Iris pigment epithelial cell (primary cell): ENCODE measurements at places on chromosomes 16 and 17.

DNA sequence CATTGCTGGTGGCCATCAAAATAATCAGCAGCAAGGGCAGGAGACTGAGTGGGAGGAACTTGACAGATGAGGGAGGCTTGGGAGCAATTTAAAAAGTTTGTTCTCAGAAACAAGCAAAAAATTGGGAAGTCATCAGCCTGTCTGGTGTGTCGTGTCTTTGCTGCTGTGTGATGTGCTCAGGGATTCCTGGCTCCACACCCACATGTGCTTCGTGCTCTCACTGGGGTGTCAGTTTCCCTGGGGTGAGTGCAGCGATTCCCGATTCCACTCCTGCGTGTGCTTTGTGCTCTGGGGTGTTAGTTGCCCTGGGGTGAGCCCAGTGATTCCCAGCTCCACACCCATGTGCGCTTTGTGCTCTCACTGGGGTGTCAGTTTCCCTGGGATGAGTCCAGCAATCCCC is 228.1 kb downstream of the SNX29 start:
- DNase-seq = no peak

GRCh38 chr16:49054606-49055005 is 227.0 kb downstream of the CBLN1 start:
- no peak for DNase-seq

DNA sequence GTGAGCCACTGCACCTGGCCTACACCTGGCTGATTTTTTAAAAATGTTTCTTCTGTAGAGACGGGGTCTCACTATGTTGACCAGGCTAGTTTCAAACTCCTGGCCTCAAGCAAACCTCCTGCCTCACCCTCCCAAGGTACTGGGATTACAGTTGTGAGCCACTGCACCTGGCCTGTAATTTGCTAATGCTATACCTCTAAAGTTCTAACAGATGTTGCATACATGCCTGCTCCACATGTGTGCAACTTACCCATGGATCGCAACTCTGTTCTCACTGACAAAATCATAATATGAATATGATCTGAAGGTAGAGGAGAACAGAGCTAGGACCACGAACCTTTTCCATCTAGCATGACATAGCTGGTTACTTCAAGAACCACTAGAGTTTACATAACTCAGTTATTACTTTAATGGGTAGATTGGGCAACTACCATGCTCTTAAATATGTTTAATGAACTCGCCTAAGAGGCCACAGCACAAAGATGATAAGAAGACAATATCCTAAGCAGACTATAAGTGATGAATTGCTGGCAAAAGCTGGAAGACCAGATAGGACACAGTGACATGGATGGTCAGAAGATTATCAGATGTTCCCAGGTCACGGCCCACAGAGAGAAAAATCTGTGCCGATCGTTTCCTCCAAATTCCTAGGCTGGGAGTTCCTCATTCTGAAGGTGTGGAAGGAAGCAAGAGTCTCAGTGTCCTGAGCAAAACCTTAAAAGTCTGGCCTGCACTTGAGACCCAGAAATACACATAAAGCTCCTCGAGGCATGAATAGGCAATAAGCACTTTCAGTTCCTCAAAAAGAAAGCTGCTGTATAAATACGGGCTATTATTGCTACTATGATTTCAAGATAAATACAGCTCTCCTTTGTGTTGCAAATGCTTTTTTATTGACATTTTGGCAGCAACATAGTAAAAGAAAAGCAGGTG is 53.6 kb upstream of the ICAM2 start:
- no peak for DNase-seq

DNA sequence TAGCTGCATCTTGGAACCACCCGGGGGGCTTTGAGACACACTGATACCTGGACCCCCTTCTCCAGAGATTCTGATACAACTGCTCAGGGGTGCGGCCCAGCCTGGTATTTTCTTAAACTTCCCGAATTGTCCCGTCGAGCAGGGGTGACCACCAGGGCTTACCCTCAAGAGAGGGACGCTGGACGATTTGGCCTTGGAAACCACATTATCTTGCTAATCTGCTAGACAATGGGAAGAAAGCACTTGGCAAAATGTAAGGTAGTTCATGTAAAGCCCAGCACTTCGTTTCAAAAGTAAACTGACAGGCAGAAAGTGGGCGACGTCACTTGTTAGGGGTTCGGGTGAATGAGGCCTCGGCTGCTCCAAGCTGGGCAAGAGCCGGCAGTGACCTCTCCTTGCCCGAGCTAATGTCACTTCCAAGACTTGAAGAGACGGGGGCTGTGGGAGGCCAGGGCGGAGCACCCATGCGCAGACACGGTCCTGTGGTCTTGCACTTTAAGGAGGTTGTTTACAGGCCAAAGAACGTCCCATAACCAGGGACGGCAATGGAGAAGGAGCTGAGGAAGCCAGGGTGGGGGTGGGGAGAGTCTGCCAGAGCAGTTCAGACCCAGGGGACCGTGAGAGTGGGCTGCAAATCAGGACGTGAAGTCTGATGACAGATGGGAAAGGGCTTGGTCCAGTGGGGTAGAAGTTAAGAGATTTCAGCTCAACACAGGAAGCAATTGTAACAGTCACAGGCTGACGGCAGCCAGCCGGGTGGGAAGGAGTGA is 152.7 kb upstream of the GSE1 start:
- DNase-seq = peak; percentile 15

DNA sequence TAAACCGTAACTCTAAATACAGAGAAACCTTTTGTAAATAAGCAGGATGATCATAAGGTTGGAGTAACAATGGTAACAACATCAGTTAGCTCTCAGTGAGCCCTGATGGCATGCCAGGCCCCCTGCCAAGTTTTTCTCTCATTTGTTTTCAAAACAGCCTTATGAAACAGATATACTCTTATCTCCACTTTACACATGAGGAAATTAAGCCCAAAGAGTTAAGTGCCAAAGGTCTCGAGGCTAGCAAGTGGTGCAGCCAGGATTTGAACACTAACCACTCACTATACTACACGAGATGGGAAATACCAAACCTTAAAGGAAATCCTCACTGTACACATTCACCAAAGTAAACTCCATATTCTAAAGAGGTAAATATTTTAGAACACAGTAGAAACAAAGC is 15.0 kb downstream of the USP31 start:
- DNase-seq = peak; percentile 63

DNA sequence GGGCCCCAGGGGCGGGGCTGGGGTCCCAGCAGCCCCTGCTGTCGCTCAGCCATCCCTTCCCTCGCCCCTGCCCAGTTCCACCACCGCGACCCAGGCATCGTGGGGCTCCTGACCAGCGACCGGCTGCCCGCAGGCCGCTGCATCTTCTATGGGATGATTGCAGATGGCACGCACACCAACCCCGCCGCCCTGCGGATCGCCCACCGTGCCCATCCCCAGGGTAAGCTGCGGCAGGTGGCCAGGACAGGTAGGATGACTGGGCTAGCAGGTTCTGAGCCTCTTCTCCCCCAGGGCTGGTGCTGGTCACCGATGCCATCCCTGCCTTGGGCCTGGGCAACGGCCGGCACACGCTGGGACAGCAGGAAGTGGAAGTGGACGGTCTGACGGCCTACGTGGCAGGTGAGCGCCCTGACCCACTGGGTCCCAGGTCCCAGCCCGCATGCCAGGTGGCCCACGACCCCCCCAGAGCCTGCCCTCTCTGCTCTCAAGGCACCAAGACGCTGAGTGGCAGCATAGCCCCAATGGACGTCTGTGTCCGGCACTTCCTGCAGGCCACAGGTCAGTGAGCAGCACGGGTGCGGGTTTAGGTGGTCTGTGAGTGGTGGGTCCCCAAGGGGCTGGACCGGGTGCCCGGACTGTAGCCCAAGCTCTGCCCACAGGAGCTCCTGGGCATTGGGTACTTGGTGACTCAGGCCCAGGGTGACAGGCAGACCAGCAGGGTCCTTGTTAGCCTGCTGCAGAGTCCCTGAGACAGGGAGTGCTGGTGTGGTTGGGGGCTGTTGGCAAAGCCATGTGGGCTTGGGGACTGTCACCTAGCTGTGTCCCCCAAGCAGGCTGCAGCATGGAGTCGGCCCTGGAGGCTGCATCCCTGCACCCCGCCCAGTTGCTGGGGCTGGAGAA is 2.8 kb downstream of the CEMP1 start:
- DNase-seq = no peak

- no peak for DNase-seq
Measured at GRCh38 chr17:3974980-3975379, 10.7 kb upstream of the ATP2A3 start.

- DNase-seq = no peak
Measured at GRCh38 chr16:13441675-13442074, 478.3 kb upstream of the ERCC4 start.

- no peak for DNase-seq
Measured at GRCh38 chr16:30122604-30123160, 338 bp downstream of the MAPK3 start.

DNA sequence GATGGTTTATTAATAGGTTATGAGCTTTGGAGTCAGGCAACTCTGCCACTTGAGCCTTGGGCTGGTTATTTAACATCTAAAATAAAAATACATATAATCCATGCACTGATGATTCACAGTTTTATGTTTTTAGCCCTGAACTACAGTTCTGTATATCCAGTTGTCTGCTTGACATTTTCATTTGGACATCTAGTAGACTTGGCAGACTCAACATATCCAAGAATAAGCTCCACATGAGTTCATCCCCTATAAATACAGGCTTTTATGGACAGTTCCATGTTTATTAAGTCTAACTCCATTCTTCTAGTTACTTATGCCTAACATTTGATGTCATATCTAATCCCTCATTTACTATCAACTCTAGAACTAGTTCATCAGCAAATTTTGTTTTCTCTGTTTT is 174.2 kb downstream of the KIF2B start:
- no peak for DNase-seq

GRCh38 chr16:28603381-28604185 is 6.3 kb downstream of the SULT1A1 start:
- no peak for DNase-seq

DNA sequence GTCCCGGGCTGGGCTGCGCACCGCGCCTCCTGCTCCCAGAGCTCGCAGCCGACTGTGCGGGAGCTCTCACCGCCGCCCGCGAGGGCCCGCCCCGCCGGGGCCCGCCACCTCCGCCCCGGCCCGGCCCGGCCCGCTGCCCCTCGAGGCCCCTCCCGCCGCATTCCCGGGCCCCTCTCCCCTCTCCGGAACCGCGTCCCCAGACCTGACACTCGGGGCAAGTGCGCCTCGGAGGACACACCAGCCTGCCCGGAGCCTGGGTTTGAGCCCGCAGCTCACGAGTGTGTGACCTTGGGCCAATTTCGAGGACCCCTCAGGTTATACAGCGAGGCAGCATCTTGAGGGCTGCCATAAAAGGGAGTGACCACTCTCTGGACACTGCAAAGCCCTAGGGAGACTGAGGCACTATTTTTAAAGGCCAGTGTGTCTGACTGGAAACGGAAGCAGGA is 2.0 kb upstream of the GRIN2C start:
- DNase-seq = no peak

- DNase-seq = no peak
Measured at GRCh38 chr17:62676952-62677596, 49.6 kb downstream of the MRC2 start.

GRCh38 chr17:42803074-42803883 is 4.6 kb downstream of the CNTD1 start:
- peak; percentile 66 for DNase-seq

GRCh38 chr17:78110363-78111015 is 18.1 kb downstream of the TMC6 start:
- no peak for DNase-seq

DNA sequence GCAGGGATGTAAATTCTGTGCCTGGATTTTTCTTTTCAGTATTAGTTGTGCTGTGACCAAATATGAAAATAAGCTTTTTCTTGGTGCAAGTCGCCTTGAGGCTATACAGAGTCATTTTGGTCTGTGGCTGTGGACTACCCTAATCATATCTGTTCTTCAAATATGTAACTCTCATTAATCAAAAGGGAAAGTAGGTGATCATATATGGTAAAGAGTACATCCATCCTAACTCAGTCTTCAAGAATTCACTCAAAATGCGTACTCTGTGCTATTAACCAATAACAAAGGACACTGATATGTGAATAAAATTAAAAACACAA is 2.6 kb downstream of the CPD start:
- no peak for DNase-seq

DNA sequence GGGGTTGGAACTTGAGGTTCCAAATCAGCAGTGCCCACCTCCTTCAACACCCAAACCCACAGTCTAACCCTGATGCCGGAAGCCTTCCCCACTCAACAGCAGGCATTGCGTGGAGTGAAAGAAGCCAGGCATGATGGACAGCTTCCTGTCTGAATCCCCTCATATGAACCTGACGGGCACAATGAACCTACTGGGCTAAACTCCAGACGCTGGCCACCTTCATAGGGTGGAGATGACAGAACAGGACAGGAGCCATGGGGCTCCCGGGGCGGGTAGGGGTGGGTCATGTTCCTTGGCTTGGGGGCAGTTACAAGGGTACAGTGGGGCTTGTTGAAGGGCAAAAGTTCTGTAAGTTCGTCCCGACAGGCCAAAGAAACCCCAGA is 460 bp upstream of the HSBP1 start:
- DNase-seq = no peak

DNA sequence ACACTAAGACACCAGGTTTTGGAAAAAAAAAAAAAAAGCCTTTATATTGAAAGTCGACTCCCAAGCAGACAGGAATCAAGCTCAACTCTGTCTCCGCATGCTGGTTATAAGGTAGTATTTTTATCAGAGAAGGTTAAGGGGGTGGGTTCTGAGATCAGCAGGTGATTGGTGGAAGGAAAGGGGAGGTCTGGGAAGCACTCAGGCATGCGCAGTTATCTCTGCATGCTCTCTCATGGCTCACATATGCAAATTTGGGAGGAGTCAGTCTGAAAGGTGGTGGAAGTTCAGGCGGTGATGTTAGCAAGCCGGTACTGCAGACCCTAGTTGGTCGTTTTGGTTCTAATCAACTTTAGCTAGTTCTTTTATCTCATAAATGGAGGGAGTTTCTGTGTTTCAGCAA is 357.6 kb upstream of the C16orf82 start:
- no peak for DNase-seq

DNA sequence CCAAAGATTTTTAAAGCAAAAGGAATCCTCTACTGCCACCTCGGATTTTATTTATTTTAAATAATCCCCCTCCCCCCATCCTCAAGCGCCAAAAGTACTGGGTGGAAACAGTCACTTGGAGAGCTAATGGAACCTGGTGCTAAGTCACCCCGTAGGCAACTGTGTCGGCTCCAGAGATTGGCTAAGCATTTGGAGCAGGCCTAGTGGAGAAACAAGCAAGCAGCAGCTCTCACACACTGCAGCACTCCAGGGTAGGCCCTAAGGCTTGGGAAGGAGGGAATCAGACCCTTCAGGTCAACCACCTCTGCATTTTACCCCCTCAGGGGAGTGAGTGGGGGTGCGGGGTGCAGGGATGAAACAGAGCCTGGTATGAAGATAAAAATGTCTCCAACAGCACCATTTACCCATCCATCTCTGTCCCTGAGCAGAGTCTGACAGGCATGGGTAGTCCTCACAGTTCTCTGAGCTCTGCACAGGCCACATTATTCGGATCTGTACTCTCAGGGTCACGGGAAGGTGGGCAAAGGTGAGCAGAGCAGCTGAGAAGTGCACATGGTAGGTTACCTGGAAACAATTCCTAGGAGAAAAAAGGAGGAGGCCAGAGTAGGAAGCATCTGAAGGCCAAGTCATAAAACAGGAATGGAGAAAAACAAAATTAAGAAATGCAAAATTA is 27.2 kb upstream of the STAC2 start:
- no peak for DNase-seq
